ENCODE measurements at places on chromosomes 12 and 14. TPM values are rescaled to one million over a fixed set of nuclear protein-coding genes. Genes with fewer than 3 reads are reported as not detected.

Gene SERPINA10
- total RNA-seq, result 0.48 TPM

Gene POLE2
- 2.5 TPM for total RNA-seq

Gene TMEM179
- not detected for total RNA-seq

Gene ANG
- total RNA-seq, result 50.0 TPM

Gene TAS2R31
- total RNA-seq, result 2.0 TPM

Gene EPYC
- total RNA-seq, result not detected

Gene PCED1B
- 1.8 TPM for total RNA-seq

Gene NYNRIN
- 13.0 TPM for total RNA-seq

All from colonic mucosa (tissue), 4 donors.